ENCODE measurements at places on chromosomes 7 and 10.
A peak's percentile ranks its signal among the peaks of the same experiment; 100 is the strongest.

DNA sequence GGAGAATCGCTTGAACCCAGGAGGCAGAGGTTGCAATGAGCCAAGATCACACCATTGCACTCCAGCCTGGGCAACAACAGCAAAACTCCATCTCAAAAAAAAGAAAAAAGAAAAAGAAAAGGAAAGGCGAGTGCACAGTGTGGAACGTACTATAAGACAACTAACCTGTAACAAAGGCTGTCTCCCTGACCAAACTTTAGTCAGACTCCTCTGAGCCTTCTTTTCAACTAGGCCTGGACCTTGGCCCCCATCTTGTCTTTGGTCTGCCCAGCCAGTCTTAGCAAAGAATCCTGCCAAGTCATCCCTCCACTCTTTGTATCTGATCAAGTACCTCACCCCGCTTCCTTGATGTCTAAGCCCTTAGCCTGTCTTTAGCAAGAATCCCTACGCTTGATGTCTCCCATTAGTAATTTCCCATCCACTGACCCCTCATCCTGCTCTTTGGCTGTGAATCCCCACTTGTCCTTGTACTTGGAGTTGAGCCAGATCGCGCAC, 68.9 kb upstream of the KDM7A start:
- DNase-seq = no peak

- DNase-seq = no peak
These were observed 112.5 kb downstream of the PDE1C start for GRCh38 chr7:31957756-31958155.

DNA sequence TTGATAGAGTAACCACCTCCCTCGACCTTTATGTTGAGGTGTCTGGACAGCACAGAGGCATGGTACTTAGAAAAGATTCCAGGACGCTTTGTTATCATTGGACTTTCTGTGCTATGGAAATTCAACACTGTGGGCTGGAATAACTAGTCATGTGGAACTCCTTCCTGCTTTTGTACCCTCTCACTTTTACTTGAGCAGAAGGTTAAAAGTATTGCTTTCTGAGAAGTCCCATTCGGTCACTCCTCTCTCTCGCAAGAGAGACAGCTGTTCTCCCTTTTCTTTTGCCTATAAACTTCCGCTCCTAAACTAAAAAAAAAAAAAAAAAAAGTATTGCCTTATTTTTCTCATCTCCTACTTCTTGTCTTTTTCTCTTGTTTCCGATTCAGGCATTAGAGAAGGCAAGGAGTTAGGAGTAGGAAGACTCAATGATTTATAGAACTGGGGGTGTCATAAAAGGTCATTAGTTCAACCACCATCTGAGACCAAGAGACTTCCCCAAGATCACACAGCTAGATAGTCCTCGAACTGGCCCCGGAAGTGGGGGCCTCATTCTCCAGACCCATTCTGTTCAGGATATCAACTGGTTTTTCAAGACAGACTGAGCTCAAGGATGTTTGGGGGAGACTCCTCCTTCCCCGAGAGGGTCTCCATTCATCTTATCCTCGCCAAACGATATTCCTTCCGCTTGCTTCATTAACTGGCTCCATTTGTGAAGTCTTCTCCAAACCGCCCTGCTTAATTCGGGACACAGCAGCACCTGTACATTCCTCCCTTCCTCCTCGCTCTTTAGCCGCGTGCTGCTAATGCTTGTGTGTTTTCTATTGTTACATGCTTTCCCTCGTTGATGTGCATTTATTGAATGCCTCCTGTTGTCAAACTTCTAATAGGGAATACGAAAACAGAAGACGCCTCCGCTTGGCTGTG, 995 bp upstream of the INPP5F start:
- no peak for DNase-seq

GRCh38 chr7:134134004-134134403, 6.9 kb downstream of the LRGUK start:
- no peak for DNase-seq

DNA sequence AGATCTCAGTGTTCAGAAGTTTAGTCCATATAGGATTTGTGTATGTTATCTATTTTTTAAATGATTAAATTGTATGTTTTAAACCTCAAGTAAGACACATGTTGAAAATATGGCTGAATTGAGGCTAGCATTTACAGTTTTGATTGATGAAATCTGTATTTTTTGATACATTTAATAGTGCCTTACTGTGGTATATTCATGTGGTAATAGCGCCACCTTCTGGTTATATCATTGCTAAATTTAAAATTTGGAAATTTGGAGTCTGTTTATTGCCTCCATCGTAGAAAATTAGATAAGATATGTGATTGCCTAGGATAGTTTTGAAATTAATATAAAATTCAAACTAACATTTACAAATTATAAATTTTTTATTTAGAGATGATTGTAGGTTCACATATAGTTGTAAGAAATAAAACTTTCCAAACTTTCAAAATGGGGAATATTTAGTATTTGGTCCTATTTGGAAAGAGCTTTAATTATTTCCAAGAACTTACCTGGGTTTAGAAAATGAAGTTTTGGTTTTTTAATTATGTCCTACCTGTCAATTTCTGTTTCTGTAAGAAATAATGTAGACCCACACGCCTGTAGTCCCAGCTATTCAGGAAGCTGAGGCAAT, 19.1 kb upstream of the ARMS2 start:
- DNase-seq = no peak

DNA sequence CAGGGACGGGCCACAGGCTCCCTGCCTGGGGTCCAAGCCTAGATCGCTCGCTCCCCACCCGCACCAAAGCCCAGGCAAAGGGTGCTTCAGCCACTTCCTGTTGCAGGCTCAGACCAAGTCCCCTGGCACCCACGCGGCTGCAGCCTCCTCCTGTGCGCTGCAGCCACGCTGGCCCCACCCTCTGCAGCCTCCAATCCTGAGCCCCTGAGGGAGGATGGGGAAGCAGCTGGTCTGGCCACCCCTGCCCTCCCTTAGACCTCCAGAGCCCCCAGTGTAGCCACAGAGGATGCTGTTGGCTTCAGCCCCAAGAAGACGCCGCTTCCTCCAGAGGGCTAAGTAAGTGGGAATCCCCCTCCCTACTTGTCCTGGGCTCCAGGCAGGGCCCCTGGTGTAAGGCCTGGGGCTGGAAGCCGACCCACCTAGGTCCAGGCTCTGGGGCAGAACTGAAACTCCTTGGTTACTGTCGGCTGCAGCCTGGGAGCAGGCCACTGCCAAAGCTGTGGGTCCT, 9.4 kb downstream of the LIMK1 start:
- DNase-seq = no peak

- DNase-seq = no peak
These were observed 2.3 kb downstream of the PPIA start for GRCh38 chr7:44798649-44799305.

DNA sequence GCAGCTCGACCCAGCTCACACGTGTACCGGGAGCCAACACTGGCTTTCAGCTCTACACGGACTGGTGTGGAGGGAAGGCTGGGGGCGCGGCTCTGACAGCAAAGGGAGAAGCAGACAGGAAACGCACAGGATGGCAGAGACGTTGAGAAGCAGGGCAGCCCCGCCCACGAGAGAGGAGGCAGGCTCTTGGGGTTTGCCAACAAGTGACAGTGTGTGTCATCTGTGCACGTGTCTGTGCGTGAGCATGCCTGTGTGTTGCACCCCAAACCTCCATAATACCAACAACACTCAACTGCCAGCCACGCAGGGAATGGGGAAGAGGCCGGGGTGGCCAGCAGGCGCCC, 64.4 kb upstream of the PDGFA start:
- DNase-seq = peak; percentile 70

DNA sequence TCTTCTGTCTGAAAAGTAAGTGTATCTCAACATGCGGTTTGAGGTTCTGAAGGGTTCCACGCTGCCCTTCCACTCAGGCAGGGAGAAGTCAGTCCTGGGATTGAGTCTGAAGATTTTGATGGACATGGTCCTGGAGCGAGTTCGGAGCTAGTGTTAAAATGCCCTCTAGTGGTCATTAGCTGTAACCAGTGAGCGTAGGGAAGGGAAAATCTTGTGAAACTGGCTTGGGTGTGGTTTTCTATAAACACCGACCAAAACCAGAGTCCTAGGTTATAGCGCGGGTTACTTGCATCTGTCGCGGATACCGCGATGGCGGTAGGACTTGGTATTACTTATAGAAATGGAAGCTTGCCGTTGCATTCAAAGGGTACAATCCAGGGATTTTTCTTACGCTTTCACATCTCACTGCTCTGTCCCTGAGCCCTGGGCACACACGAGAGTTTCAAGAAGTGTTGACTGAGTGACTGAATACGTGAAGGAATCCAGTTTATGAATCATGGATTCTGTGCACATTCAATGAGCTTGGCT, 348.2 kb upstream of the C7orf33 start:
- DNase-seq = no peak

GRCh38 chr7:974820-975681, at the start of gene COX19:
Gene COX19 (minus strand): TSS chr7:975549. CDS start chr7:975509, 40 bp downstream.
- DNase-seq = peak; percentile 86

DNA sequence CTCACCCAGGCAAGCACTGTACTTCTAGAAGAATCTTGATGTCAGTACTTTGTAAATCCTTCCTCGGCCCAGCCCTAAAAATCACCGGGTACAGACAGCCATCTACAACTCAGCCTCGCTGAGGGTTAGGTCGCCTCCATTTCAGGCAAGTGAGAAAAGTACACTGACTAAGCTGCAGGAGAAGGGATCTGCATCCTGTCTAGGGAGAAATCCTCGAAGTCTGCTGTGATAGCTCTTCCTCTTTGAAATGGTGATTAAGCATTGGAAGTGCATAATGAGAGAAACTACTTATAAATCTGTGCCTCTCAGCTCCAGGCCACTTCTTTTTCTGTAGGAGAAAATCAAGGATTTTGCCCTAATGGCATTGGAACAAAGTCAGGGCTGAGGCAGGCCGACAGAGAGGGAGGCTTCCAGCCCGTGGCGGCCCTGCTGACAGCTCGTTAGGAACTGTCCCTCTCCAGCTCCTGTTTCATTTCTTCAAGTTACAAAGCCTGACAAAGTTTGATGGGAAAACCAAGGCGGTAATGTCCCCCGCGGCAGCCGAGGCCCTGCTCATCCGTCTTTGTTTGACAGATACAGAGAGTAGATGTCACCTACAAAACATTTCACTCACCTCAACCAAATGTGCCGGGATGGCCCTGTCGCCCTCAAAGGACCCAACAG, 14.1 kb upstream of the GOT1 start:
- no peak for DNase-seq

GRCh38 chr10:4252701-4253100, 467.7 kb upstream of the KLF6 start:
- DNase-seq = no peak

- no peak for DNase-seq
These were observed 17.7 kb downstream of the LDB1 start for GRCh38 chr10:102102421-102102820.

GRCh38 chr10:113610631-113611601, 52.9 kb downstream of the NRAP start:
- DNase-seq = no peak

DNA sequence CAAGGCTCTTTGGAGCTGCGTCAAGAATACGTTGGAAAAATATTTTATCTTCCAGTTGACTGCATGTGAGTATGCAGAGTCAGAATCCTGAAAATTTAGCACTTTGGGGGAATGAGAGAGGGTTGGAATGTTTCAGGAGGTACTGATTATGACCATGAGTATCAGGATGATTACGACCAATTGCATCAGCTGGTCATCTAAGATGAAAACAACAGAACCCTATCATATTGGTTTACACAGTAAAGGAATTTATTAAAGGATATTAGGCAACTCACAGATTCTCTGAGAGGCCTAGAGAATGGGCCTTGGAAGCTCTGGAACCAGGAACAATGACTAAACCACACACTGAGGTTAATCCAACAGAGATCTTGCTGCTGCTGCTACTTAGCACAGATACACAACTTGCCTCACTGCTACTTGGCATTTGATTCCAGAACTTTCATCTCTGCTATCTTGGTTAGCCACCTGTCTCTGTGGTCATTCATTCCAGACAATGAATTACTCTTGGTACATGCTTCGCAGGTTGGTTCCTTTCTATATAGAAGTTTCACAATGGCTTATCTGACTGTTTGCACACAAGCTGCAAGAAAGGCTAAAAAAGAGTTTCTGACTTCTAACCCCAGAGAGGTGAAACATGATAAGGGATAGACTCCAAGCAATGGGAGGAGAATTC, 68.0 kb upstream of the CTTNBP2 start:
- DNase-seq = no peak

DNA sequence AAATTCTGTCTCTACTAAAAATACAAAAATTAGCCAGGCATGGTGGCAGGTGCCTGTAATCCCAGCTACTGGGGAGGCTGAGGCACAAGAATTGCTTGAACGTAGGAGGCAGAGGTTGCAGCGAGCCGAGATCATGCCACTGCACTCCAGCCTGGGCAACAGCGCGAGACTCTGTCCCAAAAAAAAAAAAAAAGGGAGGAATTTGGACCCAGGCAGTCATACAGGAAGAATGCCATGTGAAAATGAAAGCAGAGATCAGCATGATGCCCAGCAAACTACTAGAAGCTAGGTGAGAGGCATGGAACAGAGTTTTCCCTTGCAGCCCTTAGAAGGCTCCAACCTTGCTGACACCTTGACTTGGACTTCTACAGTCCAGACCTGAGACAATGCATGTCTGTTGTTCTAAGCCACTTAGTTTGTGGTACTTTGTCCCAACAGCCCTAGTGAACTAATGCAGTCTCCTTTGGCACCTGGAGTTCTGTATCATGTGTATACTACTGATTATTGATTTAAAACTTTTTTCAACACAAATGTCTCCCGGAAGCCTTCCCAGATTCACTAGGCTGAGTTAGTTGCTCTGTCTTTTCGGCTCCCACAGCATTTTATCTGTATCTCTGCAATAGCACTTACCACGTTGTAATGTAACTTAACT, 10.2 kb upstream of the BAG3 start:
- no peak for DNase-seq

DNA sequence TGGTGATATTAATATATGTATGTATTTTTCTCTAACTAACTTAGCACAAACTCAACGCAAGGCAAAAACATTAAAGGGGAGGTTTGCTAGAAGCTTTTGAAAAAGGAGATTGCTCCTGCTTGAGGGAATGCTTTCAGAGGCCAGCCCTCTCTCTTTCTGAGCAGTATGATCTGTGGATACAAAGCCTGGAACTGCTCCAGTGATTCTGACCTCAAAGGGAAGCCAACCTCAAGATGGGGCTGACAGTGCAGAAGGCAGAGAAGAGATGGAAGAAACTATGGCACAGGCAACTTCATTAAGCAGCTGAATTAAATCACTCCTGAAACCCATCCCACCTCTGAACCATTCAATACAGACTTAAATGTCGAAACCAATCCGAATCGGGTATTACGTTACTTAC, 102.4 kb downstream of the USP6NL start:
- DNase-seq = no peak

- no peak for DNase-seq
These were observed 8.7 kb upstream of the SEM1 start for GRCh38 chr7:96718107-96719003.

GRCh38 chr7:16078076-16078952, 343.0 kb downstream of the CRPPA start:
- DNase-seq = no peak

DNA sequence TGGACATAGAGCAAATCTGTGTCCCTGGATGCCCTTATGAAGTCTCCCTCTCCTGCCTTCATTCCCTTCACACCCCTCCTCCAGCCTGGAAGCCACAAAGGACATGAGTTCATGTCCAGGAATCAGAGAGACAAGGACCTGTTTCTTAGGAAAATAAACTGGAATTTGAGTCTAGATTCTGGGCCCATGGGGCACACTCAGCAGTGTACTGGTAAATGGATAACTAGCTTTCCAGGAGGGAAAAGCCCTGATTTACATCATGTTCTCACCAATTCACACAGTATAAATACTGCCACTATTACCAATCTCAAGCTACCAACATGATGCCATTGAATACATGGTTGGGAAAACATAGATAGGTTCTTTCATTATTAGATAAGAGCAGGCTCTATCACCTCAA, 9.9 kb downstream of the FAM237B start:
- DNase-seq = no peak
